ENCODE measurements at places on chromosomes 5 and 9.

- DNase-seq, result no peak
Observed at GRCh38 chr5:124343451-124343867, 403.0 kb downstream of the ZNF608 start.

GRCh38 chr9:112493393-112494137, 6.9 kb downstream of the KIAA1958 start:
- no peak for DNase-seq

GRCh38 chr9:14585730-14586473, 107.3 kb downstream of the ZDHHC21 start:
- DNase-seq, result no peak

DNA sequence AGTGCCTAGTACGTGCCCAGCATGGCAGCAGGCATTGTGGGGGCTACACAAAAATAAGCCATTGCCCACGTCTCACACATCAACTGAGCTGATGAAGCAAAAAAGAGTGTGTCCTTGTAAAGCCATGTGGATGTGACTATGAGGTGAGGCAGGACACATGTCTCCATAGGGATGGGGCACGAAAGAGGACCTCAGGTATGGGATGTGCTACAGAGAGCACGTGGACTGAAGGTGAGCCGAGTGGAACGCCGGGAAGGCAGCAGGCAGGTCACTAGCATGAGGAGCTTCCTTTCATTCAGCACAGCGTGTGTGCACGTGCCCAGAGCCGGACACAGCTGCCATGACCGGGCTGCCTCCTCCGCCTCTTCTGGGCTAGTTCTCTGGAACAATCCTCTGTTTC, 429.8 kb downstream of the SPOCK1 start:
- DNase-seq, result no peak

DNA sequence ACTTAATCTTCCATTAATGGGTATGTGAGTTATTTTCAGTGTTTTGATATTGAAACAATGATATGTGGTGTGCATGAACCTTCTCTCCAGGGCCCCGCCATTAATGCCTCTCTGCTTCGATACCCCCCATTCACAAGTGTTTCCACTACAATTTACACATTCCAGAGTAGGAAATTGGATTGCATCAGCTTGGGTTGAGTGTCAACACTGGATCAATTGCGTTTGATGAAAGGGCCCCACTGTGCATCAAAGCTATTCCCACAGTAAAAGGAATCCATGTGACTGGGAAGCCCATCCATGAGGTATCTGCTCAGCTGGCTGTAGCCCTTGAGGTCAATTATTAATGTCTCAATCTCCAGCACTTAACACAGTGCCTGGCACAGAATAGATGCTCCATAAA, 17.8 kb upstream of the LVRN start:
- no peak for DNase-seq

- DNase-seq, result no peak
Observed at GRCh38 chr9:133545494-133546286, 11.2 kb downstream of the ADAMTSL2 start.

GRCh38 chr5:16617274-16617968, 624 bp upstream of the RETREG1 start:
- DNase-seq, result no peak

- DNase-seq, result no peak
Observed at GRCh38 chr9:121360601-121361374, 9.3 kb downstream of the STOM start.

GRCh38 chr9:121345070-121345469, 25.0 kb downstream of the STOM start:
- DNase-seq, result no peak

DNA sequence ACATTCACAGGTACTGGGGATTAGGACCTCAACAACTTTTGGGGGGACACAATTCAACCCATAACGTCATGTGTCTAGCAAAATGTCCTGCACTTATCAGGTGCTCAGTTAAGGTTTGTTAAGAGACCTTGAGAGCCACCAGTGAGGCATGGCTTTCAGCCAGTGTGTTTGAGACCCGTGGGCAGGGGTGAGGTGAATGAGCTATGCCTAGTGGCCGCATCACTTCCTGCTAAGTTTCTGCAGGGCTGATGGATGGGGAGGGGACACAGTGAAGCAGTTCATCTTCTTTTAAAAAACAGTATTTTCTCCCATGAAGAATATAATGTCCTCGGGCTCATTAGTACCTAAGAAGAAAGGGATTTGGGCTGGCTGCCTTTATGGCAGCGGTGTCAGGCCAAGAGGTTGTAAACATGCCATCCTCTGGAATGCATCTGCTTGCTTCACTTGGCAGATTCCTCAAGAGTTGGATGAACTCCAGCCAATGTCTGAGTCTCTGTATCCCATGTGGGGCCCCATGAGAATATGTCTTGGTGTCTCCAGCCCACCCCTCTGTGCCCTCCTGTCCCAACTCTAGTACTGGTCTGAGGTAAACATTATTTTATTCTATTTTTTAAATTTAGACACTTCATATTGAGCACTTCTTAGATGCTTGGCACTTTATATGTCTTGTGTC, 282.2 kb downstream of the CWC27 start:
- DNase-seq, result no peak

DNA sequence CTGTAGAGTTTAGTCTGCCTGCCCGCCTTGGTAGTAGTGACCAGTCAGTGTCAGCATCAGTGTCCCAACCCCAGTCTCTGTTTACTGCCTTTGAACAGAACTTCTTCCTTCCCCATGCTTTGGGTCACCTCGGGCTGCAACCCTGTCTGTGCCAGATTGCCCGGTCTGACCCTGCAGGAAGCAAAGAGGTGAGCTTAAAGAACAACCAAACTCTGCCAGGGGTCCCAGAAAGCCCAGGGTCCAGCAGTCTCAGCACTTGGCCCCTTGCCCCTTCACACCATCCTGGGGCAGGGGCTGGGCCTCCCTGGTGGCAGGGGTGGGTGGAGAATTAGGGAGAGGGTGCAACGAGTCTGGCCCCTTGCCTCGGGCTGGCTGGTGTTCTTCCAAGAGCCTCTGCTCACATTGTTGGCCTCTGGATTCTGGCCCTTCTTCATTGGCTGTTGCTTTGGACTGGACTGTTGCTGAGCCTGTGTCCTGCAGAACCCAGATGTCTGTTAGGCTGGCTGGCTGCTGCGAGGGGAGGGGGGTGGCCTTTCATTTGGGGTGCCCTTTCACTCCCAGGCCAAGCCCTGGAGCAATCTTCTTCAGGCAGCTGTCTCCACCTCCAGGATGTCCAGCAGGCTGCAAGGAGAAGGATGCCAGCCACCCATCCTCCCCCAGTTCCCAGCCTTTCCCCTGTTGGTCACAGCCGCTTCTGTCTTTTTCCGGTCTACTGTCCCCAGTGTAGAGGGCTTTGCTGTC, 51.2 kb downstream of the SAR1B start:
- DNase-seq, result no peak
